ENCODE measurements at places on chromosomes 1 and 21.

- DNase-seq, result no peak
Measured at GRCh38 chr1:193241132-193241827, 54.9 kb upstream of the B3GALT2 start.

DNA sequence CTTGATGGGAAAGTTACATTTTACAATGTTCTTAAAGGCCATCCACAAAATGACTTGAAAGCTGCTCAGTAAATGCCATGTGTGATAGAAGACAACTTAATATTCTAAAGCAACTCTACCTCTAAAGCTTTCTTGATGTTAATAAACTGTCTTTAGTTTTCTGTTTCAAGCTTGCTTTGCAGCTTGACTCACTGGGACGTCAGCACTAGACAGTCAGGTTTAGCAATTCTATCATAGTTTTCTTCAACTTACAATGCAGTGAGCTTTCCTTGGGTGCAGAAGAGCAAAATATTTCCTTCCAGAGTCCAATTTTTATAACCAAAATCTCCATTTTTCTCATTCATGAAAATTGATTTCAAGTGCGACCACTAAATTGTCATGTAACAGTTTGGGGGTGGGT, 273.1 kb downstream of the NTNG1 start:
- no peak for DNase-seq

DNA sequence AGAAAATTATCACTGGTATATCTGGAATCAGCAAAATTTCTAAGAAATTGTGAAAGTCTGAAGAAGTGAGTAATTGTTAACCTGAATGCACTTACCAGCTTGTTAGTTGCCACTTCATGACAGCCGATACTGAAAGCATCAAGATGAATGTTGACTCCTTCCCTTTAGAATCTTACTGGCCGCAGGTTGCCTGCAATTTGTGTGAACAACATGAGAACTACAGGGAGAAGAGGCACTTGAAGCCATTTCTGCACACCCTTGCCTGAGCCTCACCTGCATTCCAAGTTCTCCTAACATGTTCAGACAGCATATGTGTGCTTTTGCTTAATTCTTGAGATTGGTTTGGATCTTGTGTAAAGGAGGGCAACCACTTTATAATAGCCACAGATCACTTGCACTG, 59.2 kb upstream of the SSX2IP start:
- DNase-seq, result no peak

DNA sequence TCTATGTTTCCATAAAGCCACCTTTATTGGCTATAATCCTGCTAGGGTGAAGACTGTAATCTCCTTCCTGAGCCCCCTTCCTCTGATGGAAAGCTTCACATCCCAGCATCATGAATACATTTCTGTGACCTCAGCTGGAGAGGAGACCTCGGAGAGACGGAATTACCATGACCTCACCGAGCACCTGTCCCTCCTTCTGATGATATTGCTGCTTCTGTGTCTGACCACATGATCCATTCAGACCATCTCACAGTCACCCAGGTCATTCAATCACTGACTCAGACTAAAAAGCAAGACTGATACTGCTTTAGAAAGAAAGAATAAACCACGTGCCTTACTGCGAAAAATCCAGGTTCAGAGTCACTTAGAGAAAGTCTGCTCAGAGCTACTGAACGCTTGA, 8.8 kb downstream of the KCND3 start:
- DNase-seq, result no peak

GRCh38 chr1:101741910-101742309, 254.8 kb downstream of the OLFM3 start:
- no peak for DNase-seq

DNA sequence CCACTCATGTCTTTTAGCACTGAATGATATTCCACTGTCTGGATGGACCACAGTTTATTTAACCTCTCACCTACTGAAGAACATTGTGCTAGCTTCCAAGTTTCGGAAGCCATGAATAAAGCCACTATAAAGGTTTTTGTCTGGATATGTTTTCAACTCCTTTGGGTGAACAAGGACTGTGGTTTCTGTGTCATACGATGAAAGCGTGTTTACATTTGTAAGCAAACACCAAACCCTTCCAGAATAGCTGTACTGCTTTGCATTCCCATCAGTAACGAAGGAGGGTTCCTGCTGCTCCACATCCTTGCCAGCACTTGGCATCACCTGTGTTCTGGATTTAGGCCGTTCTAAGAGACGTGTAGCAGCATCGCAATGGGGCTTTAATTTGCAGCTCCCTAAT, 10.7 kb upstream of the ARHGEF16 start:
- no peak for DNase-seq

DNA sequence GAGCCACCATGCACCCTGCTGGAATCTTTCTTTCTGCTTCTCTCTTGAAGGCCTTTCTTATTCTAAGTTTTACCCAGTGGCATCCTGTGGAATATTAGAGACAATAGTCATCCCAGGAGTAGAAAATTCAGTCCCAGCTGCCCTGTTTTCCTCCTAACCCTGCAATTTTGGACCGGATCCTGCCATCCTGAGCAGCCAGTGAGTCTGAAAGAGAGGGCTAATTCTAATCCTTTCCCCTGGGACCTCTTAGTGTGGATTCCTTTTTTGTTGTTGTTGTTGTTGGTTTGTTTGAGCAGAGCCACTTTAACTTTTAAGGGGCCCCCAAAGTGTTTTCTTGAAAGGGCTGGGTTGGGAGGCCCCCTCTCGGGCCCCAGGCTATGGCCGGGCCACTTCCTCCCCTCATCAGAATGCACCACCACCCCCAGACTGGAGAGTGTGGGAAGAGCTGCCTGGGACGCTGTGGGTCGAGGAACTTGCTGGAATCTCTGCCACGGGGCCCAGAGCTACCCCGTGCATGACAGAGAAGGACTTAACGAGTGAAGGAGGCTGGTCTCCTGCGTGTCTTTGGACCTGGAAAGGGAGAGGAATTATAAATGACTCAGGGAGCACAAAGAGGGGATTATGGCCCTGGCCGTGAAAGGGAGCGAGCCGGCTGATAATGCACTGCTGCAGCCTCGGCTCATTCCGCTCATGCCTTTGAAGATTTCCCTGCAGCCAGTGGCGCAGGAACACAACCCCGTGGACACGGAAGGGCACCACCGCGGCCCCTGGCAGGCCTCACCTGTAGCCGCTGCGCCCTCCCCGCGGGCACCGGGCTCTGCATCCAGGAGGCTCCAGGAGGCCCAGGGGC, 81.0 kb upstream of the AKT3 start:
- no peak for DNase-seq

GRCh38 chr1:18569251-18569650, 61.4 kb upstream of the PAX7 start:
- DNase-seq, result no peak

DNA sequence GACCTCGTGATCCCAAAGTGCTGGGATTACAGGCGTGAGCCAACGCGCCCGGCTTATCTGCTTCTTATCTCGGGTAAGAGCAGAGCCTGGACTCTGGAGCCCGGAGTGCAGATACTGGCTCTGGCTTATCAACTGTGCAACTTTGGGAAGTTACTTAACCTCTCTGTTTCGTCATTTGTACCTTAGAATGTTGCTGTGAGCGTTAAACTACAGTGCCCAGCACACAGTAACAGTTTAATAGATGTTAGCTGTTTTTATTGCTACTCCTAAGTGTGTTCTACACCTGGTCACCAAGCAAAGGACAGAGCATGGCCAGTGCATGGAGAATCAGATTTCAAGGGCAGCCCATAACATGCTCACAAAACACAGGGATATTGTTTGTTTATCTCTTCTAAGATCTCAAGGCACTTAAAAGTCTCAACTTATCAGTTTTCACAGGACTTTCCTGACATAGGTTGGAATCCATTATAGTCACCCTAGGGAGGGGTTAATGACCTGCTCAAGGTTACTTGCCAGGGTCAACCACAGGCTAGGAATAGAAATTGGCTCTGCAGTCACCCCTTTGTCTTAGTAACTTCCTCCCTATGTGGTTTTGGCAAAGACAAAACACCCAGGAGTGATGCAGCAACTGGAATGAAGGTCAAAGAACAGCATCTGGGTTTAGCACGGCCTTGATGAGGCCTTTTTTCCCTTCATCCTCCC, 22.5 kb upstream of the SRP9 start:
- DNase-seq, result no peak

- no peak for DNase-seq
Measured at GRCh38 chr1:8970870-8971337, 25.2 kb downstream of the CA6 start.

DNA sequence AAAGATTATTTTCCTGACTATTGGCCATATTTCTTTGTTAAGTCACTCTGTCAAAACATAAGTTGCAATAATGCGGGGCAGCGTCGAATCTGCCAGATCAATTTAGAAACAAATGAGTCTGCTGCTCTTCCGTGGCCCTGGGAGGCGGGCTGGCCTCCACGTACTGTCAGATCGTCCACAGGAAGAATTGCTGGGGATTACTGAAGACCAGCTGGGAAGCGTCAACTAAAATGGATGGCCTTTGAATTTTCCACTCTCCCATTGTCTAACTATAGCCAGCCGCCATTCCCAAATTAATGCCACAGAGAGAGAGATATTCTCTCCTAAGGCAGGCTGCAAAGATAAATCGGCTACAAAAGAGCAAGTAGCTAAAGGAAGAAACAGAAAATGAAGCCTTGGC, 560.2 kb downstream of the SMYD3 start:
- DNase-seq, result no peak

GRCh38 chr1:76799700-76800099, 67.6 kb upstream of the ST6GALNAC5 start:
- DNase-seq, result no peak

DNA sequence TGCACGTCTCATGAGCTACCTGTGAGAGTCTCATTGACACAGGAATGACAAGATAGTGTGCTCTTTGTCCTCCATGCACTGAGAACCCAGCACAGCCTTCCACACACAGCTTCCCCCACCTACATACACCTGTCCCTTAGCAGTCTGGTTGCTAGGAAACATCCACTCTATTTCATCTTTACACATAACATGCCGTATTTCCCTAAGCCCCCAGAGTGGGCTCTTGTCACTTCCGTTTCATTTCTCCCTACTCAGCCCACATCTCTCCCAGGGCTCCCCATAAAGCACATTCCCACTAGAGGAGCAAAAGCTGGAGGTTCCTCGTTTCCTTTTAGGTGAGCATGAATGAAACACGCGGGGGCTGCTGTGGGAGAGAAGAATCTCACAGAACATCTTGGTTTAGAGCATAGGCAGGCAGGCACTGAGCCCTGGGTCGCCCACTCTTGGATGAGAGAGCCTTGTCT, 137.1 kb downstream of the ETS2 start:
- DNase-seq, result no peak

DNA sequence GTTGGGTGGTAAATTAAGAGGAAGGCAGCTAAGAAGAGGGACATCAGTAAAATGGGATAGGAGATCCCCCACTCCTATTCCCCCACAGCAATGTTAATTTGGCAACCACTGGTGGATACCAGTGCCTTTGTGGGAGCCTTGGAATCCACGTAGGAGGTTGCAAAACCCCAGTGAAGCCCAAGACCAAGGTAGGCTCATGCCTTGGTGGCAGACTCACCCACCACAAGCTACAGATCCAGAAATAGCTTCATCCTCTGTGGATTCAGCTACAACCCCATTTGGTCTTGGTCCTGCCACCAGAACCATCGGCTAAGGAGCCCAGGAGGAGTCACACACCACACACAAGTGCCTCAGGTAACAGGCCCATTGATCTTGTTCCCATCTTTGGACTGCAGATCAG, 21.0 kb downstream of the VTCN1 start:
- no peak for DNase-seq

DNA sequence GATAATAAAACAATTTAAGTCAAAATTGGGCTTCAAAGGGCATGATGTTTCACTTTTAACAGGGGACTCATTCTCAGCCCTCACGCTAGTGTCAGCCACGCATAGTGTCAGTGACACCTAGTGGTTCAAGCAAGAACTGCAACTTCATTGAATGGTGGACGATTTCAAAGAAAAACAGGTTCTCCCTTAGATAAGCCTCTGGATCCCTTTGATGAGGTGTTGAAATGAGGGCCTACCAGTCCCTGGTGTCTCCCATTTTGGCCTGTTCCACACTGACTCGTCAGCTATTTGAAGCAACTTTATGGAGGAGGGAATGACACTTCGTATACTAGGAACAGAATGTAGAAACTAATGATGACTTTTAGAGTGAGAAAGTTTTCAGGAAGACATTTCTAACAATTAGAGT, 56.2 kb downstream of the FCRL5 start:
- no peak for DNase-seq

- DNase-seq, result no peak
Measured at GRCh38 chr1:51635615-51636014, 18.7 kb downstream of the OSBPL9 start.

DNA sequence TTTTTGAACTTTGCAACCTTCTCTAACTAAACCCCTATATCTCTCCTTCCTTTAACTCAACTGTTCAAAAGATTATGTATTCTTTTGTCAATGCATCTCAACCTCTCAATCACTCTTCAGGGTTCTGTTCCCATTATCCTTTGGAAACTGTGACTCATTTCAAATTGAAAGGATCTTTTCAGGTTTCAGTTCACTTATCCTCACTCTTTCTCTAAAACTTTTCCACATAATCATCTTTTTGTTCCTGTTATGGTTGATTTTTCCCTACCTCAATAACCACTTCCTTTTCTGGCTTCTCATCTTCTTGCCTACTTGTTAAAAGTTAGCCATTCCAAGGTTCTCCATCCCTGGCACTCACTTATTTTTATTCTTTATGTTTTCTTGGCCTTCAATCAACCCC, 56.2 kb upstream of the NUF2 start:
- no peak for DNase-seq

GRCh38 chr1:38126970-38127369, 80.4 kb upstream of the POU3F1 start:
- no peak for DNase-seq

DNA sequence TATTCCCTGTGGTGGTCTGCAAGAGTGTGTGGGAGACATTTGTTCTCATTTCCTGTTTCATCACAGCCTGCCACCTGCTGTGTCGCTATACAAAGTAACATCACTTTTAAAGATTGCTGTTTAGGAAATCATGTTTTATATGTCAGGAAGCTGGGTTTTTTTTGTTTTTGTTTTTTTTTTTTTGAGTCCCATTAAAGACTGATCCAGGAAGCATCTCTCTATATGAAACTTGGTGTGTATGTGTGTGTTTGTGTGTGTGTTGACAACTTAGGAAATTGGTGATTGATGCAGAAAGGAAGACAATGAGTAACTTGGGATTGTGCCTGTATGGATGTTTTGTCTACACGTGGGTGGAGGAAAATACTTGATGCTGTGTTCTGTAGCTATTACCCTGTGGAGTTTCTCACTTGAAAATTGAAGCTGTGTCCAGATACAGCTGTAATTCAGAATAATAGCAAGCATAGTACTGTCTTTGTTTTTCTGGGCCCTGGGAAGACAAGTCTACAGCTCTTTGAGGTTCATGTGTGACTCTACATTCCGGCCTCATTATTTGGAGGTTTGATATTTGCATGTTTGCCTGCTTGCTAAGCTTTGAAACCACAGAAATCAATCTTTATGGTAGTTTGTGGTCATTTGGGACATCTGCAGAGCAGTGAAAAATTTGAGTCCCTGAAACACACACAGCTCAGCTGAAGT, 47.9 kb downstream of the LAMC1 start:
- no peak for DNase-seq

- no peak for DNase-seq
Measured at GRCh38 chr1:52153898-52154297, 12.0 kb downstream of the ZFYVE9 start.

- no peak for DNase-seq
Measured at GRCh38 chr1:1947493-1947892, 28.4 kb upstream of the TMEM52 start.

GRCh38 chr1:119374208-119374874, 5.8 kb downstream of the HAO2 start:
- no peak for DNase-seq

GRCh38 chr1:19605967-19606366, 38.1 kb upstream of the NBL1 start:
- DNase-seq, result no peak

All from stimulated activated CD4-positive, alpha-beta T cell treated with anti-CD3 and anti-CD28 coated beads, TNF-alpha, amount 100 ng/mL, for 1 hour (primary cell).